NCI-H524 (cell line): ENCODE measurements at places on chromosomes 3 and 15.

GRCh38 chr3:24390169-24391130 is 104.2 kb downstream of the THRB start:
- DNase-seq: no peak

DNA sequence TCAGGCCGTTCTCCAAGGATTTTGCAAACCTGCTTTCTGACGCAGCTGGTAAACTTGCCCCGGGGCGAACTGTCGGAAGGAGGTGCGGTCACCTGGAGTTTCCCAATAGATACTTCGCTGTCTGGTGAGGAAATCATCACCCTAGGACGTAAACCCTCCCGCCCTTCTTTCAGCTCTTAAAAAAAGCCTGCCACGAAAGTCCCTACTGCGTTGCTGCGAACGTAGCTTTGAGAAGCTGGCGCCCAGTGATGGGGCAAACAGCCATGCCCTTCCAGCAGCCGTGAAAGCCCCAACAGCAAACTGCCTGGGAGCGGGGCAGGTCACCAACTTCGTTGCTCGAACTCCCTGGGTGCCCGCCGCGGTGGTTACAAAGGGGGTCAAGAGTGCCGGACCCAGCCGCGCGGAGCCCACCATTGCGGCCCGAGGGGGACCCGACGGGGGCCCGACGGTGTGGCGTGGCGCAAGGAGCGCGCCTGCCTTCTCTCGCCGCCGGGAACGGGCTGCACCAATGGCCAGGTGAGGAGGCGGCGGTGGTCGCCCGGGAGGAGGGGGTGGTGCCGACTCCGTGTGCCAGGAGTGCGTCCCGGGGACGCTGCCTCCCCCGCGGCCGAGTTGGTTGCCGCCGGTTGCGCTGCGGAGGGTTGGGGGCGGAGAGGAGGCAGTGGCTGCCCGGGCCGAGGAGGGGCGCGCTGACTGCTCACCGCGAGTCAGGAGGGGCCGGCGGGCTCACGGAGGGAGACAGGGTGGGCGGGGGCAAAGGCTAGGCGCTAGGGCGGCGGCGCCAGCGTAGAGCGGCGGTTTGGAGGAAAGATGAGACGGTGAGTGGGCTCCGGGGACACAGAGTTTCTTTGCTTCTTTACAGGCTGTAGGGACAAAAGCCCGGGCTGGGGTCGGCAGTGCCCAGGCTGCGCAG is at the start of gene PHLDB2:
Gene PHLDB2 (plus strand): TSS at position 205 of the 913 bp plus-strand sequence. CDS start 24,813 bp downstream, outside the sequence.
- peak; percentile 37 for DNase-seq

- DNase-seq: no peak
These were observed 40.9 kb downstream of the FBXL2 start for GRCh38 chr3:33317963-33318709.

DNA sequence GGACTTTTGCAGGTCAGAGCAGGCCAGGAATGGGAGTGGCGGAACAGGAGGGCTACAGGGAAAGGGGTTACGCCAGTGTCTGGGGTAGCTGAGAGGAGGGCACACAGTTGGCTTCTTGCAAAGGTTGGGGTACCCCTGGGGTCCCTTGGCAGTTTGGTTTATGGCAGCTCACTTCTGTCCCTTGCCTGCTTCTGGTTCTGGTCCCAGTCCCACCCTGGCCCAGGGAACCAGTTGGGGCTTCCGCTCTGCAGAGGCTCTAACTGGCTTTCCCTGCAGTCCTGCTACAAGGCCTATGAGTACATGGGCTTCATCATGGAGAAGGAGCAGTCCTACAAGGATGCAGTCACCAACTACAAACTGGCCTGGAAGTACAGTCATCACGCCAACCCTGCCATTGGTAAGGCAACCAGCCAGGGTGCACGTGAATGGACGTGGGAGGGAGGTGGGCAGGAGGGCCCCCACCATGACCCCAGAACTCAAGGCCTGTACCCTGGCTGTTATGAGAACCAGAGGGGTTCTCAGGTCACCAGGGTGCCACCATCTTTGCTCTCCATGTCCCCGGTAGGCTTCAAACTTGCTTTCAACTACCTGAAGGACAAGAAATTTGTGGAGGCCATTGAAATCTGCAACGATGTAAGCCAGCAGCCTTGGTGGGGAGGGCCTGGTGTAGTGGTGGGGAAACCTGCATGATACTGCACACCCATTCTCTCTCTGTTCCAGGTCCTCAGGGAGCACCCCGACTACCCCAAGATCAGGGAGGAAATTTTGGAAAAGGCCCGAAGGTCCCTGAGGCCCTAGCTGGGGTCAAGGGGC is 15.2 kb downstream of the CSRNP1 start:
- no peak for DNase-seq

GRCh38 chr3:77150028-77150427 is 110.1 kb downstream of the ROBO2 start:
- DNase-seq: no peak

- no peak for DNase-seq
These were observed 2.1 kb upstream of the RHO start for GRCh38 chr3:129526121-129526900.

GRCh38 chr3:52681596-52681995 is 4.1 kb downstream of the PBRM1 start:
- DNase-seq: no peak

DNA sequence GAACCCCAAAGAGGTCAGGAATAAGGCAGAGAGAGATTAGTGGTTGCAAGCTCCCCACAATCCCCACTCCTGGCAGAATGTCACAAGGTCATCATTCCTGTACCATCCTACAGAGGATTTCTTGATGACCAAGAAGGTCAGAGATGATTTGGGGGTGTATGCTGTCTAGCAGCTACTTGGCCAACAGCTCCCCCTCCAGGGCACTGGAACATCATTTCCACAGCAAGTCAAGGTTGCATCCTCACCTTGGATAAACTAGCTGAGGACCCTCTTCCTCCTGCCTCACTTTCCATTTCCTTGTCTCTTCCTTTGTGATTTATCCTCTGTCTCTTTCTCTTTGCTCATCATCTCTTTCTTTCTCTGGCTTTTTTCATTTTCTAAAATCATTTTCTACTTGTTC is 106.3 kb downstream of the PROS1 start:
- DNase-seq: no peak

DNA sequence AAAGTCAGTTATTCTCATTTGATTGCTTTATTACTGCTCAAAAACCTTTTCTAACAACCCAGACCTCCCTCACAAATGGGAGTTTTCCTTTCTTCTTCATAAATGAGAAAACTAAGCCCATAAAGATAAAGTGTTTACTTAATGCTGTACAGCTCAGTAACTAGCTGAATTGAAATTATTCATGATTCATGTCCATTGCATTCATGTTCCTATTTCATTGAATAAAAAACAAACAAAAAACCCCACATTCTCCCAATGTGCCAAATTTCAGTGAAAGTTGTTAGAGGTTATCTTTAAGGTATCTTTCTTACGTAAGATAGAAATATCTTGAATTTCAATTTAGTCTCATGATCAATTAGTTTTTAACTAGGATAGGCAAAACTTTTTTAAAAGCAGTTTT is 2.8 kb downstream of the PLSCR2 start:
- DNase-seq: no peak

GRCh38 chr3:94524102-94524919 is 461.4 kb downstream of the NSUN3 start:
- DNase-seq: no peak

- no peak for DNase-seq
These were observed 109.4 kb downstream of the FILIP1L start for GRCh38 chr3:100004931-100005330.

DNA sequence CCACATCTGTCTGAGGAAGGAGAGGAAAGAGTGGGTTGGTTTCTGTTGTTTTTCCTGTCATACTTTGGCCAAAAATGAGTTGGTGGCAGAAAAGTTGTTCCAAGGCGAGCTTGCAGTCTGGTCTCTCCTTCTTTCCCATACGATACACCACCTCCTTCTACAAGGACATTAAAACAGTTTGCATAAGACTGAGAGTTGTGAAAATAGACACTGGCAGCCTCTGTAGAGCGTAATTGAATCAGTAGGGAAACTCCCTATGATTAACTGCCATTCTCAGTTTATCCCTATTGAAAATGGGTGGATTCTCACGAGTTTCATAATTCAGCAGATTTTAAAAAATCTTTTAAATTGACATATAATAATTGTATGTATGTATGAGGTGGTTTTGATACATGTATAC is 3.7 kb upstream of the LSG1 start:
- DNase-seq: no peak

GRCh38 chr3:170471149-170471548 is 52.5 kb downstream of the CLDN11 start:
- peak; percentile 13 for DNase-seq

DNA sequence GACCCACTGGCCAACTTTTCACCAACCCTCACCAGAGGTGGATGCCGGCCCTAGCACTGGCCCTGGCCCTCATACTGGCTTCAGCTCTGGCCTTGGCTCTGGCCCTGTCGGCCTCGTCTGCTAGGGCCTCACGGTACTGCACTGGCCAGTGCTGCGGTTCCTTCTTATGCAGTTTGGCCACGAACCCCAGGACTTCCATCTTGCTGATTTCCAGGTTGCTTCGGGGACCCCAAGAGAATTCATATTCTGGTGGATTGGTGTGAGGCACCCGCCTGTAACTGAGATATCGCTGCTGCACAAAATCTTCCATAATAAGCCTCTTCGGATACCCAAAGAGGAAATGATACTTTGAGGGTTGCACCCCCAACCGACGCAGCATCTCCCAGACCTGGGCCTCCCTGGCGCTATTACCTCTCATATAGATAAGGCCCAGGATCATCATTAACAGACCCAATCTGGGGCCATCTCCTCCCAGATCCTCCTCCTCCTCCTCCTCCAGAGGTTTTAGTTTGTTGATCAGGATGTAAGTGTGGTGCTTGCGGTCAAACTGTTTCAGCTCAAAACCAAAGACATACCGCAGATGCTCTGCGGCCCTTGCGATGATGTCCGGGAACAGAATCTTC is 883 bp downstream of the MAGEF1 start:
- peak; percentile 63 for DNase-seq

GRCh38 chr3:179398574-179399231 is 51.2 kb downstream of the MFN1 start:
- DNase-seq: no peak

DNA sequence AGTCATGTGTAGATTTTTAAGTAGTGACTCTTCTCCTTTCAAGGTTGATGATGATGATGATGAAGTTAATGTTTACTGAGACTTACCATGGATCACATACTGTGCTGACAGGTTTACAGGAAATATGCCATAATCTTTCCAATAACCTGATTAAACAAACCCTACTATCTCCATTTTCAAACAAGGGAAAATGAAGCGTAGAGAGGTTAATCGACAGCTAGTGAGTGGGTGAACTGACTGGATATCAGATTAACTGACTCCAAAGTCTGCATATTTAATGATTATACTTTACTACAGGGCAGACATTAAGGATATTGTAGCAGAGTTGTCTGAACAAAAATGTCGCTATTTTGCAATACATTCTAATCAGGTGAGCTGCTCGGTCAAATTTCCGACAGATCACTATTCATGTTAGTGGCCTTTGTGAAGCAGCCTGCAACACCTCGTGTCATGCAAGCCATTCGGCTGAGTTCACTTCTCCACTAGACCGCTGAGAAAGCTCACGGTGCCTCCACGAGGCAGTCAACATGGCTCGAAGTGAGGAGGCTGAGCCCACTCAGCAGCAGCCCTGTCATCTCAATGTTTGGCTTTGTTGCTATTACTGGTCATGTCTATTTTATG is 264.2 kb downstream of the NFKBIZ start:
- DNase-seq: no peak

- no peak for DNase-seq
These were observed 7.9 kb upstream of the RARB start for GRCh38 chr3:25420147-25420546.

DNA sequence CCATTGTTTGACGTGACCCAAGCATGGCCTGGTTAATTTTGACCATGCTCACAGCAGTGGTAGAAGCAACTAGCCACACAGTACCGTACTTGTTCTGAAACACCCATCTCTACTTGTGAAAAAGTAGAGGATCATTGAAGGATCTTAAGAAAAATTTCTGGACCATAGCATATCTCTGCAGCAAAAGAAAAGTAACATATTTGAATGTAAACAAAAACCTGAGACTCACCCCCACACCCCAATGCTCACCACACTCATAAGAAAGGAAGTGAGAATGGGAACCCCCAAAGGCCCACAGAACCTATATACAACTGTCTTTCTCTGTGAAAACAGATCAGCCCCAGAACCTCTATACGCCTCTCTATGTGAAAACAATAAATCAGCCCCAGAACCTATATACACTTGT is 33.8 kb upstream of the TFRC start:
- DNase-seq: no peak

- no peak for DNase-seq
These were observed 38.3 kb downstream of the CALML4 start for GRCh38 chr15:68166847-68167246.

GRCh38 chr3:184300378-184300720 is 1.3 kb downstream of the PSMD2 start:
- DNase-seq: no peak

DNA sequence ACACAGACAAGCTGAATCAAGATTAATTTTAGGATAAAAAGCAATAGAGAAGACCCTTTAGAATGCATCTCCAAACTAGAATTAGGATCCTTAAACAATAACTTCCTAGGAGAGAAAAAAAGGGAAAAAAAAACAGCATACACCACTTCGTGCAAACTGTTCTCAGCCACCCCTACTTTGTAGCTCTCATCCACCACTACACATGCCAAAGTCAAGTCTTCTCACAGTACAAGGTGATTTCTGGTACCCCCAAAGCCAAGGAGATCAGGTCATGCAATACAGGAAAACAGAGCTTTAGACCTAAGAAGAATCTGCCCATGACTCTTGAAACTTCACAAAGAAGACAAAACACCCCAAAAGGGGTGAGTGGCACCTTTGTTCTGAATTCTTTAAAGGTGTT is 166.9 kb downstream of the SUCNR1 start:
- DNase-seq: no peak

DNA sequence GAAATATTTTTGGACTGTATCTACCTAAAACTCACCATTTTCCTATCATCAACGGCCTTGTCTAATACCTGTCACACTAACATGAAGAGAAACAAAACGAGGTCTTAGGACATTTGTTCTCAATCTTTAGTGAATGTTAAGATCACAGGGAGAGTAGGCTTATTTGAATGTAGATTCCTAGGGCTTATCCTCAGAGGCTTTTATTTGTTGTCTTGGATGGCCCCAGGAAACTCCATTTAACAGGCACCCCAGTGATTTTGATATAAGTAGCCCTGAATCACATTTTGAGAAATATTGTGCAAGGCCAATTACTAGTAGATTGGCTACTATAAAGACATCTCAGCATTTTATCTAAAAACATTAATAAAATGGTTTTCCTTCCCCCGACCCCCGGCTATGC is 367.4 kb downstream of the GAP43 start:
- no peak for DNase-seq

DNA sequence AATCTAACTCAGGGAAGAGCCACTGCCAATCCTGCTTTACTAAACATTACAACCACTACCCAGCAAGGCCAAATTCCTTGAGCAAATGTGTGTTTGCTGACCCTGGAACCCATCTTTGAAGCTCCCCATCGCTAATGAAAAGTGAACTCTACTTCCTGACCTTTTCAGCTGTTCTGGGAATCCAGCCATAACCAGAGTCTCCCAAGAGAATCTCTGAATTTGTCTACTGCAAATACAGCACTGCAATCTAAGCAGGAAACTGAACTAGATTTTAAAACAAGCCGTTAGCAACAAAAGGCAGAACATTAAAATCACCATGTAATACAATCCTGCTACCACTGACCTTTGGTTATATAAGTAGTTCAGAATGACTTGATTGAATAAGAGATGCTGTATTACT is 309.2 kb downstream of the MAGI1 start:
- no peak for DNase-seq

- DNase-seq: no peak
These were observed 37.2 kb downstream of the TRIM42 start for GRCh38 chr3:140715035-140715434.

- no peak for DNase-seq
These were observed 472.8 kb downstream of the SHQ1 start for GRCh38 chr3:72375237-72376076.

GRCh38 chr3:152629363-152630122 is 205.4 kb upstream of the P2RY1 start:
- DNase-seq: no peak
